ENCODE measurements at places on chromosomes 1 and 21.

DNA sequence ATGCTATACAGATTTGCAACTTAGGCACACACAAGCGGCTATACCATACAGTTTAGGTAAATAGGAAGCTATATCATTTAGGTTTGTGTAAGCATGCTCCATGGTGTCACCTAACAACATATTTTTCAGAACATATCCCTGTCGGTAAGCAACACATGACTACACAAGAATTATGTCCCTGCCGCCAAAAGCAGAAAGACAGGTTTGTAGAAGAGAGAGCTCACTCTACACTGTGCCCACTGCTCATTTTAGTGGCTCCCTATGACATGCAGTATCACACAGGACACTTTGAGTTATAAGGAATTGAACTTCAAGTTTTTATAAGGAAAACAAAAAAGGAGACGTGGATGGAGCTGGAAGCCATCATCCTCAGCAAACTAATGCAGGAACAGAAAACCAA lies 132.5 kb upstream of the KAZN start:
- DNase-seq = no peak

DNA sequence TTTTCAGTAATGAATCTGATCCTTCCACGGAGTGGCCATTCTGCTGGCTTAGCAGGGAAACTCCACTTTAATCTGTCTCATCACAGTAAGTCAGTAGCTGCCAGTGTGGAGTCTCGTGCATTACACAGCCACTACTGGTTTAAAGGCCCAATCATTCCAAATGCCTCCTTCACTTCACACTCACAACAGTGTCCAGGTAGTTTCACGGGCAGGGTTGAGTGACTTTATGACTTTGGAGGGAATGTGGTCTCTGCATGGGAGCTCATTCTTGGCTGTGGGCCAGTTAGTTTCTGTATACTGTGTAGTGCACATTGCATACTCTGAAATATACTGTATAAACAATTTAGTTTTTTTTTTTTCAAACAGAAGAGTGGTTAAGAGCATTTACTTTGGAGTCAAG lies 34.6 kb upstream of the C1orf87 start:
- DNase-seq = no peak

DNA sequence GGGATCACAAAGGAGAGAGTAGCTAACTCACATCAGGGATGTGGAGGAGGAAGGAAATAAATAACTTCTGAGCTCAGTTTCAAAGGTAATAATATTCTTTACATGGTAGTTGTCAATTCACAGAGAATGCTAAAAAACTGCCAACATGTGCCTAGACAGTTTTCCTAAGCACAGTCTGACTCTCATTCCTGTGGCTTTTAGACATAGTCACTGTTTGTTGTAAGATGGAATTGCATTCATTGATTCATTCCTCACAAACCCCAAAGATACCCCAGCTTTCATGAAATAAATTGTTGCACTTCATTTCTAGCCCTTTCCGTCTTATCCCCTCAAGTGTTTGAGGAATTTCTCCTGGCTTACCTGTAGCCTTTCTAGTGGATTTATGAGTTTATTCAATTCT lies 263.9 kb downstream of the NTNG1 start:
- no peak for DNase-seq

GRCh38 chr21:38986806-38987632 lies 181.3 kb downstream of the ETS2 start:
- no peak for DNase-seq

Data from SW480 (cell line).